Activated T-cell treated with anti-CD3 and anti-CD28 coated beads, Interleukin-2, amount 50 U/mL, for 4 hours (primary cell): ENCODE measurements at places on chromosomes 13 and 19. TPM values are rescaled to one million over a fixed set of nuclear protein-coding genes. Genes with fewer than 3 reads are reported as not detected.

SIAH3 gene
- not detected for total RNA-seq

FUT2 gene
- not detected for total RNA-seq

SAE1 gene
- 112 TPM for total RNA-seq

KLK14 gene
- total RNA-seq: 0.79 TPM

AP1M1 gene
- total RNA-seq: 109 TPM

ICAM4 gene
- total RNA-seq: 0.38 TPM

CDX2 gene
- total RNA-seq: 0.43 TPM

NCR1 gene
- total RNA-seq: not detected
